Hippocampal formation (tissue), 2 donors: ENCODE measurements at places on chromosomes 3 and 15.

DNA sequence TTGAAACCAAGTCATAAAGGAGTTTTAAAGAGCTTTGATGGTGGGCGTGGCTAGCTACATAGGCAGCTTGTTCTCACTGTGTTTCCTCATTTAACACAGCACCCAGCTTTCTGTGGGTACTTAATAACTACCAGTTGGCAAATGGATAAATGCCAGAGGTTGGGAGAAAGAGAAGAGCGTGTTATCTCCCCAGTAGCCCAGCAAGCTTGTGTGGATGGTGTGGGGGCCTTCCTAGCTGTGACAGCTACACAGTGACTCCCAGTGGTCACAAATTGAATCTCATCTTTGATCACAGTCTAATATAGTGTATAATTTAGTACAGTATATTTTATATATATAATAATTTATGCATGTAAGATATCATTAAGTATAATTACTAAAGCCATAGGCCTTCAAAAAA, 984.1 kb downstream of the EPHA3 start:
- no peak for DNase-seq

DNA sequence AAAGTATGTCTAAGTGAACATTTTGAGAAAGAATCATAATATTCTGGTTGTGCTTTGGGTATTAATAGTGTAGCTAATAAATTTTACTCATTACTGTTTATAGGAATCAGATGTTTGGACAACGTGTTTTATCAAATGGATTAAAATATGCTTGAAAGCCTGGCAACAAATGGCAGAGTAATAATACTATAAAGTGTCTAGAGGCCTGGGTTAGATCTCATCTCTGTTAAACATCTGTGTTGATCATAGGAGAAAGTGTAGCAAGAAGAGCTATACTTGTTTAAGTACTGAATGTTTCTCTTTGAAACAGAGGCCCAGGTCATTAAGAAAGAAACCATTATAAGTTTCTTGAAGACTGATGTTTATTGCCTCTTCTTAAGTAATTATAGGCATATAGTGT, 30.5 kb downstream of the VPS8 start:
- no peak for DNase-seq

DNA sequence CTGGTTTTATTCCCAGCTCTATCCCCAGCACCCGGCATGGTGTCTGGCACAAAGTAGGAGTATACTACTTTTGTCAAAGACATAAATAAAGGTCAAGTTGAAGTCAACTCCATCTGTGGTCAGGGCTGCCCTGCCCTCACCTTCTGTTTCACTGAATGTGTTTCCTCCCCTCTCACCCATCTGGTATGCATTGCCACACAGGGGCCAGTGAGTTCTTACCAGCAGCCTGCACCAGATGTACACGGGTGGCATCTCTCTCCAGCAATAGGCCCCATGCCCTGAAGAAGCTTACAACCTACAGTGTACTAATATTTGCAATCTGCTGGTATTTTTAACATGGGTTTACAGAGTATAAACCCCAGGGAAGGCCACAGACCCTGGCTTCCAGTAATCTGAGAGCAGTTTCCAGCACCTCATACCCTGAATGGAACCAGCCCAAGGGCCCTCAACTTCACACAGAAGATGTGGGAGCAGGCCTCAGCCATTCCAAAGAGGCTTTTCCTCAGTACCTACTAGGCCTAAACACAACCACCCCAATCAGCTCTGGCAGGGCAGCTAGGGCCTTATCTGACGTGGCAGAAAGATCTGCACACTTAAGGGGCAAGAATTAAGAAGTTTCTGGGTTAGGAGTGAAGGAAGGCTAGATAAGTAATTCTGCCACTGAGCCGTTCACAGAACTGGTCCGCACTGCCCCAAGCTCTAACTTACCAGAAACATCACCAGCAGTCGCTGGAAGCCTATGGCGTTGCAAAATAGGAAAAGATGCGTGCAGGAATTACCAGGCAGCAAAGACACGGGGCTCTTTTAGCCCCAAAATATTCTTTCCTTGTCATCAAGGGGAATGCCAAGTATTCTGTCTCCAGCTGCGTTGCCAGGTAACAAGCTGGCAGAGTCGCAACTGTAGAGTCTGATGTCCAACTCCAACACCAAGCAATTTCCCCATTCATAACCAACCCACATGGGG, 2.1 kb downstream of the IDH2 start:
- peak; percentile 53 for DNase-seq

DNA sequence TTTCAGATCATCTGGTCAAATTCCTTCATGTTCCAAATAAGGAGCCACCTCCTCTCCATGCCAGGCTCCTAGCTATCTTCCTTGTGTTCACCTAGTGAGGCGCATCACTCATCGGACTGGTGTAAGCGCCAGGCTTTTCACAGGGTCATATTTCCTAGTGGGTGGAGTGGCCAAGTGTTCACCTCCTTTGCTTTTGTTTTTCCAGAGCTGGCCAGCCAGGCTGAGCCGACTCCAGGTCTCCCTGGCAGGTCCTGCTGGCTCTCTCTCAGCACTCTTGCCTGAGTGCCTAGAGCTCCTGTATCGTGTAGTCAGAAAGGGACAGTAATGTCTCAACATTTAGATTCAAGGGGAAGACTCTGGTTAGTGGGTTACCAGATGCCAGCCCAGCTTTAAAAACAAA, 31.0 kb downstream of the HEG1 start:
- no peak for DNase-seq

DNA sequence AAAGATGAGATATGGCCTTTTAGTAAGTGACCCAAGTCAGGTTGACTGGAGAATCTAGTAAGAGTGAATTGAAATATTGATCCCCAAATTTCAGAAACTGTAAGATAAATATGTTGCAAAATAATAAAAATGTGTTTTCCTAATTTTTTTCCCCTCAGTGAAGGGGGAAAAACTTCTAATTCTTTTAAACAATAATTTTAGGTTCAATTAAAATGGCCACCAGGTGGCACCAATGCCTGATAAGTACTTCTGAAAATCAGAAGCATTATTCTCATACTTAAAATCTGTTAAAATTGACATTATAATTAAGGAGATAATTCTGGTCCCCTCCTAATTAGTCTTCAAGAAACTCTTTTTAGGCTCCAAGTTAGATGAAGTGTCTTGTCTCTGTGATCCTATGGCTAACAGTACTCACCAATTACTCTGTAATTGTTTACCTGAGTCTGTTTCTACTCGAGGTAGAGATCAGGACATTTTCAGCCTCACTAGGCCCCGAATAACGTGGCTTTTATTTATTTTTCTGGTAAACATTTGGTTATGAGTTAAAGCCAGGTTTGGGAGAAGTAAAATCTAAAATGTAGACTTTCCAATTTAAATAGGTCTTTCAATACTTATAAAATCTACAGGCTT, 52.6 kb downstream of the NMD3 start:
- no peak for DNase-seq

DNA sequence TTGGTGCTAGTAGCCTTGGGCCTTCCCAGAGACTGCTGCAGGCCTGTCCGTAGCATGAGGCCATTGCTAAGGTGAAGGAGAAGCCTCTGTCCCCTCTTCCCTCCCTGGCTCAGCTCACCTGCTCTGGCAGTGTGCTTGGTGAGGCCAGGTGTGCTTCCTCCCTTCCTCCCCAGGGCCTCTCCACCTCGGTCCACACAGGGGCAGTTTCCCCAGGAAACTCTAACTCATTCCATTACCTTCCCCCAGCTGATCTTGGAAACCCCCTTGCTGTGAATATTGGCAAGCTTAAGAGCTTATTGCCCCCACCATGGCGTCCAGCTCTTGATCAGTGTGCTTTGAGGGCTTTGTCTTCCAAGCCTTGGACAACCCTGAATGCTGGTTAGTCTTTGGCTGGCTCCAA, 52.7 kb downstream of the ZNF445 start:
- DNase-seq: no peak

GRCh38 chr3:12416731-12417130, 67.5 kb upstream of the TSEN2 start:
- DNase-seq: no peak

GRCh38 chr3:22111226-22111625, 360.2 kb upstream of the ZNF385D start:
- no peak for DNase-seq

GRCh38 chr3:36221975-36222374, 158.3 kb upstream of the STAC start:
- no peak for DNase-seq

- no peak for DNase-seq
These were observed 807.4 kb upstream of the GBE1 start for GRCh38 chr3:82568776-82569338.

DNA sequence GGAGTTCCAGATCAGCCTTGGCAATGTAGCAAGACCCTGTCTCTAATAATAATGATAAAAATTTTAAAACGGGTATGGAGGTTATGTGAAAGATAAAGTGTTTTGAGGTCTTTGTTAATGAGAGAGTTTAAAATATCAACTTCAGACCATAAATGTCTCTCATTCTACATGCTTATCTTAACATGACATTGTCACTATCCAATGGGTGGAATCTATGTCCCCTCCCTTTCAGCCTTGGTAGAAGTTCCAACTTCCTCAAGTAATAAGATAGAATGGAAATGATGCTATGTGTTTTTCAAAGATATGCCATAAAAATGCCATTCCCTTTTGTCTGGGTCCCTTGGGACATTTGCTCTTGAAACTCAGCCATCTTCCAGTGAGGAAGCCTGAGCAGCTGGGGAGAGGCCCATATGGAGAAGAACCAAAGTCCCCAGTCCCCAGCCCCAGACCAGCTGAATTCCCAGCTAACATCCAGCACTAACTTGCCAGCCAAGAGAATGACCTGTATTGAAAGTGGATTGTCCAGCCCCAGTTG, 17.0 kb downstream of the RPSA start:
- no peak for DNase-seq
